Naive thymus-derived CD8-positive, alpha-beta T cell (primary cell): ENCODE measurements at places on chromosomes 4 and X.

GRCh38 chrX:21747558-21747957 lies 10.4 kb downstream of the SMPX start:
- H3K27ac ChIP-seq: no peak overlapping the region
- H3K36me3 ChIP-seq: no peaks in the 10 kb centered on the region
- no peak for DNase-seq

DNA sequence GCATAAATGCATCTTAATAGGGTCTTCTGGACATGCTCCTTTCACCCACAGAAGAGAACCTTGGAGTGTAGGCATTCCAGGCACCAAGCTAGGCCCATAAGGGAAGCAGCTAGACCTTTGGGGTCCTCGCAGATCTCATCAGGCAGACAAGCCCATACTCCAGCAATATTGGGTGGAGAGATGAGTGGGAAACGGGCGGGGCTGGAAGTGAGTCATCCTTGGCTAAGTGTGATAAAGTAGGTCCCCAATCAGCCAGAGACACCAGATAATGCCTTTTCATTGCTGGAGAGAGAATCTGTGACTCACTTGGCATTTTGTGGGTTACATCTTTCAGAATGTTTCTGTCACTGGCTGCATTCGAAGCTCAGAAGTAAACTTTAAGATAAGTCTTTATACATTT lies 133.3 kb upstream of the MBNL3 start:
- no peak overlapping the region for H3K27ac ChIP-seq
- no peaks in the 10 kb centered on the region for H3K36me3 ChIP-seq
- H3K4me1 ChIP-seq: no peaks in the 10 kb centered on the region
- DNase-seq: no peak
- no peak overlapping the region for H3K4me3 ChIP-seq

- DNase-seq: no peak
- H3K4me3 ChIP-seq: no peak overlapping the region
- H3K4me1 ChIP-seq: no peaks in the 10 kb centered on the region
- no peaks in the 10 kb centered on the region for H3K27me3 ChIP-seq
Observed at GRCh38 chrX:75107863-75108509, 48.1 kb downstream of the ABCB7 start.

DNA sequence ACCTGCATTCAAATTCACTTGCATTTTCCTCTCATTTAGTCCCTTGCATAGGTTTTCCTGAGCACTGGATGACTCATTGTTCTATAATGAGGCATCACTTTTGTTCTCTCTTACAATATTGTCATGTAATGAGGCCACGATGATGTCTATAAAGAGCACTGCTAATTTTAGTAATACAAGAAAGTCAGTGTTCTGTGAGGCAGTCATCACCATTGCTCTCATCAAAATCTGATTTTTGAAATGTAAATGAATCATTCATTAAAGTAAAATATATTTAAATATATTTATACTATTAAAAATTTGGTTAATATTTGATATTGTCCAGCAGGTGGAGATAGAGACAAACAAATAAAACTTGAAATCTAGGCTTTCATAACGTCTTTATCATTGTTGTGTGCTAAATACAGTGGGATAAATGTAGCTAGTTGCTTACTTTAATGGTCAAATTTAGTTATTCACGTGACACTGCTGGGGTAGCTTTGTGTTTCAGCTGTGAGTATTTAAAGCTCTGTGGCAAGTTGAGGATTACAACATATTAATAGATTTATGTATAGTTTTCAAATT lies 15.4 kb downstream of the HMGB2 start:
- no peaks in the 10 kb centered on the region for H3K27me3 ChIP-seq
- peaks cover 30% of the 10 kb centered on the region for H3K36me3 ChIP-seq
- H3K4me3 ChIP-seq: no peak overlapping the region
- H3K4me1 ChIP-seq: no peaks in the 10 kb centered on the region
- no peak overlapping the region for H3K27ac ChIP-seq
- DNase-seq: peak; percentile 35

GRCh38 chr4:188911199-188911598 lies 772.0 kb downstream of the TRIML1 start:
- H3K27me3 ChIP-seq: no peaks in the 10 kb centered on the region
- H3K4me3 ChIP-seq: no peak overlapping the region
- no peak for DNase-seq
- no peaks in the 10 kb centered on the region for H3K36me3 ChIP-seq

- peaks cover 10% of the 10 kb centered on the region for H3K4me1 ChIP-seq
- H3K27me3 ChIP-seq: no peaks in the 10 kb centered on the region
- DNase-seq: no peak
Observed at GRCh38 chrX:30876367-30876766, 12.7 kb downstream of the TAB3 start.

DNA sequence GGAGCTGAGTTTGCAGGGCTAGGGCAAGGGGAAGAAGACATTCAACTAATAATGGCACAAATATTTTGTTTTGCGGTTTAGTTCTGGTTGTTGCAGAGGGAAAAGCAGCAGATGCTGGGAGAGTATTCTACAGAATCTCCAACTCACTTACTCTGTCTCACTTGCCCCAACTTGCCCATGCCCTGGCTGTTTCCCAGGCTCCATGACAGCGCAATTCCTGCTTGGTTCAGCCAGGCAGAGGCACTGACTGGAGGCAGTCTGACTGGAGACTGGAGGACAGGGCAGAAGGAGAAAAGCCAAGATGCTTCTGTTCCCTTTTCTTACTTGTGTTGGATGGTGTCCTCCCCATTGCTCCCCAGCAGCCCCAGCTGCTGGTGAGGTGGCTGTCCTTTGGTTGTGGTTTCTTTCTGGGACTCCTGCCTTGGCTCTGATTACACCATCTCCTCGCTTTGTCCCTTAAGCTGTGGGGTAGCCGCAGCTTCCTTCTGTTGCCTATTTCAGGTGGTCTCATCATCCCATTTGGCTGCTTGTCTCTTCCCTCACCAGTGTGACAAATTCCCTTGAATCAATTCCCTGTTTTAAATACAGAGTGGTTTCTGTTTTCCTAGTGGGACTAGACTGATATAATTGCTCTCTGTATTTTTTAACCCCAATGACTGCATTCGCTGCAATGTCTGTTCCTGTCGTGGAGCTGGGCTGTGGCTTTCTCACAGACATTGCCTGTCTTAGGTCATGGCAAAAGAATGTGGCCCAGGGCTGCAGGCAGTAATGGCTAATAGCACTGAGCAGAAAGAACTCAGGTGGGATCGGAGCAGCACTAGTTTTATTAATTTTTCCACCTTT lies 24.2 kb upstream of the RASL11B start:
- no peak overlapping the region for H3K4me3 ChIP-seq
- no peaks in the 10 kb centered on the region for H3K36me3 ChIP-seq
- no peak overlapping the region for H3K27ac ChIP-seq
- H3K4me1 ChIP-seq: no peaks in the 10 kb centered on the region

DNA sequence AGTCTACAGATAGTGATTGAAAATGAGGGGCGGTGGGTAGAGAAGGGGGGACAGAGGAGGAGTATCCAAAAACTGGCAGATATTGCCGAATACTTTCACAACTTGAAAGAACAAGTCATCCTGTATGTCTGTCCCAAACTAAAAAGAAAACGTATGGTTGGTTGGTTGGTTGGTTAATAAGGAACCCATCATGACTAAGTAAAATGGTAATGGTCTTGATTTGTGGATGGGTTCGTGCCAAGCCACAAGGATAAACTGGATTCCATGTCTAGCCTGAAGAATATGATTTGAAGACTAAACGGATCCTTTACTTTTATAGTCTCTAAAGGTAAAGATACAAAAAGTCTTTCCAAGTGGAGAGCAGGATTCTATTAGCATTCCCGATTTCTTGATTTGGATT lies 208.4 kb downstream of the DCLK2 start:
- H3K36me3 ChIP-seq: peaks cover 63% of the 10 kb centered on the region
- H3K27ac ChIP-seq: no peak overlapping the region
- DNase-seq: no peak
- no peaks in the 10 kb centered on the region for H3K4me1 ChIP-seq

DNA sequence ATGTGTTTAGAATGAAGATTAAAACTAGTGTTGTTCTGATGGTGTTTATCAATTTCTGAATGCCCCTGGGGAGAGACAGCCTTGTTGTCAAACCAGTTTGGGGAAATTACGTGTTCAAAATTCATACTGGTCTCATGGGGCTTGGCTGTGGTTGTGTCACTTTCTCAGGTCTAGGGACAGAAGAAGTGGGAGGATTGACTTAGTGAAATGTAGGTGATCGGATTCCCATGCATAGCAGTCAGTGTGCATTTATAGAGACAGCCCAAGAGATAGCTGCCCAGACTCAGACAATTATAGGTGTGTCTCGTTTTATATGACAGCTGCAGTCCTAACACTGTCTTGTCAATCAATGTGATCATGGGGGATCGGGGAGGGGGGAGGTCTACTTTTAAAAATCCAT lies 94.4 kb upstream of the CLCN4 start:
- DNase-seq: no peak
- H3K4me3 ChIP-seq: no peak overlapping the region
- no peaks in the 10 kb centered on the region for H3K27me3 ChIP-seq
- H3K4me1 ChIP-seq: peaks cover 2% of the 10 kb centered on the region

DNA sequence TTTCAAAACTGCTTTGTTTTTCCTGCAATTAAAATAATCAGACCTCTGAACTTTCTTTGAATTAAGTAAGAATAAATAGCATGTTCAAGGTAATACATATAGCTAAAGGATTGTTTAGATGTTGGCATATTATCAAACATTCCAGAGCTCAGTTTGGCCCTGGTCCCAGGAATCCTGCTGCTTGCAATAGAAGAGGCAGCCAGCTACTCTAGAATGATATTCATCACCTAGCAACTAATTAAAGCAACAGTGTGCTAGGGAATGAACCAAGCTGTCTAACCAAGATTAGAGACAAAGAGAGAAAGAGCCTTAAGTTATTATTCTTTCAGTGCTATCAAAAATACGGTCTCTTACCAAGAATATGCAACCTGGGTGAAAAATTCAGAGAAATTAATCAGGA lies 460.9 kb downstream of the GABRG1 start:
- no peak overlapping the region for H3K4me3 ChIP-seq
- H3K36me3 ChIP-seq: no peaks in the 10 kb centered on the region
- H3K27ac ChIP-seq: no peak overlapping the region
- no peaks in the 10 kb centered on the region for H3K27me3 ChIP-seq
- DNase-seq: no peak

DNA sequence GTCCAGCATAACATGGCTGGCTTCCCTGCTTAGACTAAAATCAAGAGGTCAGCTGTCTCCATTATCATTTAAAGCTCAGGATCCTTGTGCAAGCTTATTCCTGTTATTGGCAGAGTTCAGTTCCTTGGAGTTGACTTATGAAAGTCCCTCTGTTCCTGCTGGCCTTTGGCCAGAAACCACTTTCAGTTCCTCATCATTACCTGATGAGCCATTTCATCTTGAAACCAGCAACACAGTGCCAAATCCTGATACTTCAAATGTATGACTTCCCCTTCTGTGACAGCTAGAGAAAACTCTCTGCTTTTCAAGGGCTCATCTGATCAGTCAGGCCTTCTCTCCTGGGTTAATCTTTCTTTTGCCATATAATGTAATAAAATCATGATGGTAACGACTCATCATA lies 110.6 kb upstream of the FSTL5 start:
- no peaks in the 10 kb centered on the region for H3K27me3 ChIP-seq
- H3K27ac ChIP-seq: no peak overlapping the region
- DNase-seq: no peak
- no peaks in the 10 kb centered on the region for H3K4me1 ChIP-seq
- H3K4me3 ChIP-seq: no peak overlapping the region
